ENCODE measurements at places on chromosomes 2 and 18. TPM values are rescaled to one million over a fixed set of nuclear protein-coding genes. Genes with fewer than 3 reads are reported as not detected.

Gene PGAP1
- 12.0 TPM for total RNA-seq

Gene TUBA4B
- 3.5 TPM for total RNA-seq

Gene HRH4
- 2.0 TPM for total RNA-seq

DNA sequence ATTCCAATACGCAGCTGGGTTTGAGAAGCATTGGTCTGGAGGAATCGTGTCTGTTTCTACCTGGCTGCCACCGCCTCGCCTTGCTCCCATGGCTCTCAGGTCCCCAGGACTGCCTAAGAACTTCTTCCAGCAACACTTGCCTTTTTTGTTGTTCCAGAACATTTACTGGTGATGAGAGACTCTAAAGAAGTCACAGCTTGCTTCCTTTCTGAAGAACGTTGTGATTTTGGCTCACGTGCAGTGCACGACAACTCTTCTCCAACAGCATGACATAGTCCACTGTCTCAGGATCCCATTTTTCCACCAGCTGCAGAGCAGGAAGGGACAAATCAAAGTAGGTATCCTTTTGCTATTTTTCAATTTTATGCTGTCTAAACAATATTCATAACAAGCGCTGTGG is 940.9 kb downstream of the SLC4A3 start:
- no peak overlapping the region for H3K27ac ChIP-seq
- no peaks in the 10 kb centered on the region for H3K36me3 ChIP-seq
- H3K4me1 ChIP-seq, result no peaks in the 10 kb centered on the region
- no peaks in the 10 kb centered on the region for H3K27me3 ChIP-seq
- H3K4me3 ChIP-seq, result no peak overlapping the region
- DNase-seq, result no peak

DNA sequence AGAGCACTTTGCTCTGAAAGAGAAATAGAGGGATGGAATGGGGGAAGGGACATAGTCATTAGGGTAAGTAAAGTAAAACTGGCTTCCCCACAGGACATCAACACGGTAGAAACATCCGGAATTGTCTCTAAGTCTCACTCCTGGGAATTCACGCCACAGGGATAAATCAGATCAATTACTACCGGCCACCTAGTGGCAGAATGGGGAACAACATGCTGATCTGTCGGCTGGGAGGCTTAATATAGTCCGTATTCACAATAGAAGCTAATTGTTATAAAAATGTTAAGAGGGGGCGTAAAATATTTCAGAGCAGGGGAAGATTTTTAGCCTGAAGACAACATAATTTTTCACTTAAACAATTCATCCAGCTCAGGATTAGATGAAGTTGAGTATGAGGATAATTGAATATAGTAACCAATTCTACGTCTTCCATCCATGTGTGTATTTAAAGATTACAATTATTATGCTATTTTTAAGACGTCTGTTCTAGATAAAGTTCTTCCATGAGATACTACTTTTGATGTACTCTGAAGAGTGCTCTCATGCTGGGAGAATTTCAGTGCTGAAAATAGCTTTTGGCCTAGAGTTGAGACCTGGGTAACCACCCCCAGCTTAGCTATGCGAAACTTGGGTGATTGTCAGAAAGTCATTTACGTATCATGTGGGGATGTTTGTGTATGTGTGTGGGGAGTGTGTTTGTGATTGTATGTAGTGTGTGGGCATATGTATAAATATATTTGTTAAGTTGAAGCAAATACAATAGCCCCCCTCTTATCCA is 65.7 kb downstream of the LRRTM1 start:
- no peak overlapping the region for H3K4me3 ChIP-seq
- no peak for DNase-seq
- H3K36me3 ChIP-seq, result no peaks in the 10 kb centered on the region
- no peaks in the 10 kb centered on the region for H3K27me3 ChIP-seq
- no peak overlapping the region for H3K27ac ChIP-seq

- H3K27me3 ChIP-seq, result no peaks in the 10 kb centered on the region
- DNase-seq, result no peak
- H3K36me3 ChIP-seq, result no peaks in the 10 kb centered on the region
Measured at GRCh38 chr2:191020742-191021381, 6.9 kb upstream of the STAT1 start.

- H3K36me3 ChIP-seq, result no peaks in the 10 kb centered on the region
- no peak for DNase-seq
- H3K4me1 ChIP-seq, result no peaks in the 10 kb centered on the region
- no peak overlapping the region for H3K4me3 ChIP-seq
Measured at GRCh38 chr2:215218587-215219577, 80.5 kb upstream of the ABCA12 start.

DNA sequence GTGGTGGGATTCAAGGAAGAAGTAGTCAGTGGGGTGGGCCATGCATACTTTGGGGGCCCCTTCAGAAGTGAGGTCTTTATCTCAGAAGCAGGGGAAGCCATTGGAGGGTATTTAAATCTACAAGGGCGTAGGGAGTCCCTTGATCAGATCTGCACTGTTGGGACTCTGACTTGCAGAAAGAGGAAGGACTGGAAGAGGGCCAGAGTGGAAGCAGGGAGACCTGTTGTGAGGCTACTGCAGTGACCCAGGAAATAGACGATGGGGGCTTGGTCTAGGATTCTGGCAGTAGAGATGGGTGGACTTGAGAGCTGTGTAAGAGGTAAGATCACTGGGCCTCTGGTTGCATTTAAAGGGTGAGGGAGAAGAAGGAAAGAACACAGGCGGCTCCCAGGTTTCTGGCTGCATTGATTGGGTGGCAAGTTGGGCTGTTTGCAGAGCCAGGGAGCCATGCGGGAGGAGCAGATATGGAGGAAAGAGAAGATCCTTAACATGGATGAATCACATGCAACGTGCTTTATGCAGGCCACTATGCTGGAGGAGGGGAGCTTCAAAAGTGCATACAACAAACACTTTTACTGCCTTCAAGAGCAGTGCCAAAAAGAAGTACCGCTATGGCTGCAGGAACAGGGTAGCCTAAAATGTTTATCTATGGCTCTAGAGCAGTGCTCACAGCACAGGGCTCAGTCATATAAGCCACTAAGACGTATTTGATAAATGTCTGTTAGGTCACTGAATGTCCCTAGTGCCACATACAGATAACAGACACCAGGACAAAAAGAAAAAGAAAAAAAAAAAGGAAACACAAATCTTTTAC is 2.3 kb downstream of the SFXN5 start:
- H3K27me3 ChIP-seq, result no peaks in the 10 kb centered on the region
- no peak for DNase-seq
- H3K27ac ChIP-seq, result no peak overlapping the region
- H3K36me3 ChIP-seq, result no peaks in the 10 kb centered on the region

Gene ZNF396
- 4.4 TPM for total RNA-seq

Measured in lower lobe of right lung (tissue), 2 donors.